HT-29 (cell line): ENCODE measurements at places on chromosomes 5 and 9. TPM values are rescaled to one million over a fixed set of nuclear protein-coding genes. Genes with fewer than 3 reads are reported as not detected.

The THG1L gene
- 24.5 and 26.2 TPM in 2 replicates for total RNA-seq

DNA sequence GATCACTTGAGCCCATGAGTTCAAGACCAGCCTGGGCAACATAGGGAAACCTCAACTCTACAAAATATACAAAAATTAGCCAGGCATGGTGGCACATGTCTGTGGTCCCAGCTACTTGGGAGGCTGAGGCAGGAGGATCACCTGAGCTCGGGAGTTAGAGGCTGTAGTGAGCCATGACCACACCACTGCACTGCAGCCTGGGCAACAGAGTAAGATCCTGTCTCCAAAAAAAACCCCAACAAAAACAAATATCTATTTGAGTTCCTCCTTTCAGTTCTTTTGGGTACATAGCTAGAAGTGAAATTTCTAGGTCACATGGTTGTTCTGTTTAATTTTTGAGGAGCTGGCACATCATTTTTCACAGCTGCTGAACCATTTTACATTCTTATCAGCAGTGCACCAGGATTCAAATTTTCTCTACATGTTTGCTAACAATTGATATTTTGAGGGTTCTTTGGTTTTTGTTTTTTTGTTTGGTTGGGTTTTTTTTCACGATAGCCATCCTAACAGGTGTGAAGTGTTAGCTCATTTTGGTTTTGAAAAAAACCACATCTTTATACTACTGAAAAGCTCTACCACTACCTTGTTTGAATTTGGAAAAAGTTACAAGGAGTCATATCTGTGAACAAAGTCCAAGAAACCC is 176.9 kb upstream of the SLC12A2 start:
- no peak for DNase-seq

The SIT1 gene
- not detected in 2 replicates for total RNA-seq

The CSNK1G3 gene
- total RNA-seq: 18.4 and 21.3 TPM in 2 replicates

The ALDH7A1 gene
- total RNA-seq: 14.1 and 15.2 TPM in 2 replicates

DNA sequence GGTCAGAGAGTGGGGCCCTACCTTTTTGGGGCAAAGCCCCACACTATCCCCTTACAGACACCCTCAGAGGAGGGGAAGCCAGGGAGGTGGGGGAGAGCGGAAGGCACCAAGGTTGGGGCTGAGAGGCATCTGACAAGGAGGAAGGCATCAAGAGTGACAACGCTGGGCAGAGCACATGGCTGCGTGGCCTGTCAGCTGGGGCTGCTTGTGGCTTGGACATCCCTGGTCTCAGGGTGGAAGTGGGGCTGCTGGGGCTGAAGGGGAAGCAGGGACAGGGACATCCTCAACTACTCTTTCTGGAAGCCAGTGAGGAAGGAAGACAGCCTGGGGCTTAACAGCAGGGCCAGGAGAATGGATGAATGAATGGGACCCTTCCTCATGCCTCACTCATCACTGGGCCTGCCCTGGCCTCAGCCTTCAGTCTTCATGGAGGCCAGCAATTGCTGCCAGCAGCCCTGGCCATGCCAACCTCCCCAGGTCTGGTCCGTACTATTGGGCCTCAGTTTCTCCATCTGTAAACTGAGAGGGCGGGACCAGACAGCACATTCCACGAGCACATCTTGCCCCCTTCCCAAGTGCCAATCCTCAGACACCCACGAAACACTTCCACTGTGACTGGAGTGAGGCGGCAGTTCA is 993 bp upstream of the RALGDS start:
- DNase-seq: no peak

DNA sequence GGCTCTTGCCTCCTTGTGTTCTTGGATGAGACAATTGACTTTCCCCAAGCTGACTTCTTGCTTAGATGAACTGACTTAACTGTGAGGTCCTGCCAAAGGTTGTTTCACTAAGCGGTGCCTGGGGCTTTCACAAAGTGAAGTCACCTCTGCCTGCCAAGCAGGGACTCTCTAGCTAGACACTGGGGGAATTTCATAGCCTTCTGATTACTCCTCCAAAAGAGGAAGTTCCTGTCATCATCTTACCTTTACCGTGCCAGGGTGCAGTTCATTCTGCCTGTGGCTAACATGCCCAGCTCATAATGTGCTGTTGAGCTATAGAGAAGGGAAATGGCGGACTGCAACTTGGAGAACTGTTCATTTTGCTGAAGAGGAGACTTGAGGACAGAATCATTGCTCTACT is 472.0 kb upstream of the WWC1 start:
- DNase-seq: no peak
